ENCODE measurements at places on chromosomes 2 and 18. TPM values are rescaled to one million over a fixed set of nuclear protein-coding genes. Genes with fewer than 3 reads are reported as not detected.

DNA sequence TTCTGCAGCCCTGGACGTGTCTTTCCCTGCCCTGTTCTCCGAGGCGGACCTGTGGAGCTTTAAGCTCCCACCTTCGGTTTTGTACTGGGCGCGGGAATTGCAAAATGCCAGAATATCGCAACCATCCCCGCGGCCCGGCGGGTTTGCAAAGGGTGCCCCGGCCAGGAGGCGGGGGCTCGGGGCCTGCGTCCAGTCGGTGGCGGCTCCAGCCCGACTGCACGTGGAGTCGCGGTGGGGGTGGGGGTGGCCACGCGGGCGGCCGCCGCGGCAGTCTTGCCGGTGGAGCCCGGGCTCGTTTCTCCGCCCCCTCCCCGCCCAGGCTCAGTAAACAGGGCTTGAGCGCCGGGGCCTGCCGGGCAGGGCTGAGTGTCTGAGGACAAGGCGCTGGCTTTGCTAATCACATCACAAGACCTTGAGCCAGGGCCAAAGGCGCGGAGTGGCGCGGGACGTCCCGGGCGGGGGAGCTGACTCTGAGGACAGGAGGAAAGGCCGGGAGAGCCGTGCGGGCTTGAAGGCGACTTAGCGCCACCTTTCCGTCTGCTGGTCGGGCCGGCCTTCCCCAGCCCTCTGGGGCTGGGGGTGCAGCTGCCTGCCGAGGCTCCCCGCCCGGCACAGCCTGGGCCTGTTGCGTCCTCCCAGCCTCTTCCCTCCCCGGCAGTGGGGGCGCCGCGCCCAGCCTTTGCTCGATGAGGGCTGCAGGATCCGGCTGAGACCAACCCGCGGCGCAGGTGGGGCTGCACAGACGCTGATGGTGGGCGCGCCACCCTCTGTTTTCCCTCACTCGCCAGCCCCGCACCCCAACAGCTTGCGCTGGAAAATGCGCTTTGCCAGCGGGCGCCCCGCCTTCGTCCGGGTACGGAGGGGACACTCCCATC lies 786 bp upstream of the ZFP36L2 start:
- H3K4me3 ChIP-seq, result peak overlapping the region; percentile 73
- H3K27me3 ChIP-seq, result no peaks in the 10 kb centered on the region
- H3K4me1 ChIP-seq, result peaks cover 19% of the 10 kb centered on the region
- peak overlapping the region; percentile 82 for H3K27ac ChIP-seq
- H3K36me3 ChIP-seq, result peaks cover 4% of the 10 kb centered on the region

DNA sequence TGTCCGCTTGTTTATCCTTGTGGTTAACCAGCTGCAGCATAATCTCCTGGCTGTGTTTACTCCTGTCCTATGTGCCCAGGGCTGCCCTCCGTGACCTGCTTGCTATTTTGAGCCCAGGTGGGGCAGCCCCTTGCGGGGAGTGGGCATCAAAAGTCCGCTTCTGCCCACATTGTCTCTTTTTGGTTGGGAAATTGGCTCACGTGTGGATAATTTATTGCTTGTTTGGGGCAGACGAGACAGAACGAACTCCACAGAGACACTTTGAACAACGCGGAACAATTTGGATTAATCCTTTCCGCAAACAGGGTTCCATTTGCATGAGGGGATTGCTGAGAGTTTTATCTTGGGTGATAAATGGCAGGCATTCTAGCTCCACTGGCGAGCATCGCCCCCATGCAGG lies 8.1 kb upstream of the CXCR4 start:
- DNase-seq, result no peak
- no peaks in the 10 kb centered on the region for H3K4me1 ChIP-seq
- peaks cover 30% of the 10 kb centered on the region for H3K27me3 ChIP-seq
- H3K4me3 ChIP-seq, result no peak overlapping the region

DNA sequence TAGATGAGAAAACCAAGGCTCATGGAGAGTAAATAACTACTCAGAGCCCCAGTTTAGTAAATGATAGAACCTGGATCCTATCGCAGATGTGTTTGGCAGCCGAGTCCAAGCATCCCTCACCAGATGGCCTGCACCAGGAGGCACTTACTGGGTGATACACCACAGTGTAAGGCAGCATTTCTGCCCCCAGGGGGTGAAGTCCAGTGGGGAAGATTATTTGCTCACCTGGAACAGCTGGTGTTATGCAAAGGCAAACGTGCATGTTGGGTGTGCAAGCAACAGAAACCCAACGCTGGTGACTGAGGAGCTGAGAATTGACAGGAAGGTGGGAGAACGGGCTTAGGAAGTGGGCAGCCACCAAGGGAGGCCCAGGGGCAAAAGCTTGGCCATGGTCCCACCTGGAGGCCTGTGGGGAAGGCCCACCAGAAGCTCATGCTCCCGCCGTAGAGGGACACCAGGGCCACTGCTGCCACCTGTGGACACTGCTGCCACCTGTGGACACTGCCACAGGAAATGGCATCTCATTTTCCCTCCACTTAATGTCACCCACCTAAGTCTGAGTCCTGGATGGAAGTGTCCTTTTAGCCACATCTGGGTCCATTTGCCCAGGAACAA lies 100.6 kb downstream of the TFCP2L1 start:
- H3K4me1 ChIP-seq, result no peaks in the 10 kb centered on the region
- H3K4me3 ChIP-seq, result no peak overlapping the region
- no peak overlapping the region for H3K27ac ChIP-seq
- no peak for DNase-seq

DNA sequence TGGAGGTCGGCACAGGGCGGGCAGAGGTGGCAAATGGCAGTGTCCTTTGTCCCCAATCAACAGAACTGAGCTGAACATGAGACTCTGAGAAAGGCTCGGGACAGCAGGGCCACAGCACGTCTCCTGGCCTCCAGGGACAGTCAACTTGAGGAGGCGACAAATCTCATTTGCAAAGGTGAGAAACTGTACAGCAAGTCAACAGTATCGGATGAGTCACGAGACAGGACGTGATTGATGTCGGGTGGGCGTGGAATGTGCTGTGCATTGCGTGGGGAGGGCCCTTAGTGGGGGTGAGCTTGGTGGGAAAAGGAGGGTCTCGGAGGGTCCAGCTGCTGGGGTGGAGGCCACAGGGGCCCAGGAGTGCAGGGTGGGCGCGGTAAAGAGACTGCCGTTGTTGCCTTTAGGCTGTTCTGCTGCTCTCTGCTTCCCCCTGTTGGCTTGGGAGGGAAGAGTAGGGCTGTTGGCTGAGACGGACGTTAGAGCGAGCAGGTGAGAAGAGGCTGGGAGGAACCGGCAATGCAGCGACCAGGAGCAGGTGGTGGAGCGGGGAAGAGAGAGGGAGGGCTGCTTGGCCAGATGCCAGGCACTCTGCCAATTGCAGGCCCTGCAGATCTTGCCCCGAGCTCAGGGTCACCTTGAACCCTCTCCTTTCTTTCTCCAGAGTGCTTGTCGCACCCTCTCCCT lies 164.3 kb downstream of the BCL2 start:
- H3K4me3 ChIP-seq, result no peak overlapping the region
- no peak overlapping the region for H3K27ac ChIP-seq
- H3K36me3 ChIP-seq, result no peaks in the 10 kb centered on the region
- no peaks in the 10 kb centered on the region for H3K4me1 ChIP-seq

- DNase-seq, result no peak
- H3K36me3 ChIP-seq, result no peaks in the 10 kb centered on the region
- no peak overlapping the region for H3K4me3 ChIP-seq
- H3K27ac ChIP-seq, result no peak overlapping the region
- no peaks in the 10 kb centered on the region for H3K4me1 ChIP-seq
These were observed 133.4 kb upstream of the LRRTM1 start for GRCh38 chr2:80437959-80438358.

GRCh38 chr2:217301142-217301925 lies 441.5 kb upstream of the TNP1 start:
- no peak overlapping the region for H3K27ac ChIP-seq
- no peaks in the 10 kb centered on the region for H3K36me3 ChIP-seq
- no peaks in the 10 kb centered on the region for H3K4me1 ChIP-seq
- DNase-seq, result no peak
- no peaks in the 10 kb centered on the region for H3K27me3 ChIP-seq

The POLR1B gene
- 21.0 TPM for total RNA-seq

The GPAT2 gene
- total RNA-seq, result not detected

The TUBB8B gene
- total RNA-seq, result not detected

Measured in astrocyte (in vitro differentiated cells and primary cell).